ENCODE measurements at places on chromosomes 6 and 20.

- no peak for DNase-seq
Measured at GRCh38 chr6:123589973-123590372, 46.8 kb downstream of the TRDN start.

DNA sequence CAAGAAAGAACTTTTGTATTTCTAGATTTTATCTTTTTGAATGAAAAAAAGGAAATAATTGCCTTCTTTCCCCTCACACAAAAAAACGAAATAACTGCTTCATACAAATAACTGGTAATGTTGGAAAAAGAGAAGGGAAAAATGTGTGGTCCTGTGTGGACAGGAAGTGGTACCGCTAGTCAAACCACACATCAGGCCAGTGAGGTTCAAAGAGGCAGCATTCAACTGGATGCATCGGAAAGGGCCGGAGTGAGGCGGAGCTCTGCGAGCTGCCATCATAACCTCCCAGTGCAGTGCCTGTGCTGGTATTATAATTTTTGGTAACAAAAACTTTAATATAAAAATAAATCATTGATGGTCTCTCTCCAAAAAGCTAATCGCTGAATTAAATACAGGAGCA, 111.2 kb downstream of the IRF4 start:
- no peak for DNase-seq

DNA sequence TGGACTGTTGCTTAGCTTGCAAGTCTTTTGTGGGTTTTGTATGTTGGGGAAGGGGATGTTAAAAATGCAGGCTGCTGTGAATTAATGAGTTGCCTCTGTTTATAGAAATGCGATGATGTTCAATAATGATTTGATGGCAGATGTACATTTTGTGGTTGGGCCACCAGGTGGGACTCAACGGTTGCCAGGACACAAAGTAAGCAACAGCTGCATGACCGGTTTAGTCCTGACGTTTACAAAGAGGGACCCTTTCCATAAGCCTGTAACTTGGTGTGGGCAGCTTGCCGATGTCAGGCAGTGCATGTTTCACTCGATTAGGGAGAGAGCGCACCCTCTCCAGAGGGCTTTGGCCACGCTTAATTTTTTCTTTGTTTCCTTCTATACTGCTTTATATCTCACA, 1.3 kb downstream of the BTBD3 start:
- no peak for DNase-seq

GRCh38 chr6:95572098-95572497, 5.2 kb upstream of the MANEA start:
- no peak for DNase-seq

DNA sequence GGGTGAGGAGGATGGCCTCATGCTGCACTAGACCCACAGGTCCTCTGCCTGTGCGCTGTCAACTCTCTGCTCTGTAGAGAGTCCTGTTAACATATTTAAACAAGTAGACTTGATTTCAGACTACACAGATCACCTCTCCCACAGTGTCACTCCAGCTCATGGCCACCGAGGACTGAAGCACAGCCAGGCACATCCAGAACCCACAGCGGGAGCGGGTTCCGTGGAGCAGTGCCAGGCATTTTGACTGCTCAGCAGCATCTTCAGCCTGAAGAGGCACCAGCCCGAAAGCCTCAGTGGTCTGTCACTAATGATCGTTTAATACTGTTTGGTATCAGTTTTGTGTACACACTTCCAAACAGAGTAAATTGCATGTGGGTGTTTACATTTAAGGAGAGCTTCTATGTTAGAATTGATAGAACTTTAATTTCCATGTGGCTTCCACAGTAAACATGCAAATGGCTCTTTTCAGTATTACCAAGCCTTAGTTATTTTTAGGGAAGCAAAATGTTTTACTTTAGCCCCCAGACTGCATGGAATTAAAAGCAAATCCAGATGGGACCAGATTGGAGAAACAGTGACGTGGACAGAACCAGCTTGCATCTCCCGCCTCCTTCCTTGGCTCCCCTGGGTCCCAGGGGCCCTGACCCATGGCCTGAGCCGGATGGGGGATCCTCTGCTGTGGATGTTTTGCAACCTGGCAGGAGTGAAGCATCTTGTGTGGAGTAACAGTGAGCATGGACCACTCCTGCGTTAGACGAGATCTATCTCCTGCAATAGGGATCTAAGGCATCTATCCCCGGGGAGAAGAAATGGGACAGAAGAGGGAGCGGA, 196.7 kb upstream of the CDH4 start:
- no peak for DNase-seq

DNA sequence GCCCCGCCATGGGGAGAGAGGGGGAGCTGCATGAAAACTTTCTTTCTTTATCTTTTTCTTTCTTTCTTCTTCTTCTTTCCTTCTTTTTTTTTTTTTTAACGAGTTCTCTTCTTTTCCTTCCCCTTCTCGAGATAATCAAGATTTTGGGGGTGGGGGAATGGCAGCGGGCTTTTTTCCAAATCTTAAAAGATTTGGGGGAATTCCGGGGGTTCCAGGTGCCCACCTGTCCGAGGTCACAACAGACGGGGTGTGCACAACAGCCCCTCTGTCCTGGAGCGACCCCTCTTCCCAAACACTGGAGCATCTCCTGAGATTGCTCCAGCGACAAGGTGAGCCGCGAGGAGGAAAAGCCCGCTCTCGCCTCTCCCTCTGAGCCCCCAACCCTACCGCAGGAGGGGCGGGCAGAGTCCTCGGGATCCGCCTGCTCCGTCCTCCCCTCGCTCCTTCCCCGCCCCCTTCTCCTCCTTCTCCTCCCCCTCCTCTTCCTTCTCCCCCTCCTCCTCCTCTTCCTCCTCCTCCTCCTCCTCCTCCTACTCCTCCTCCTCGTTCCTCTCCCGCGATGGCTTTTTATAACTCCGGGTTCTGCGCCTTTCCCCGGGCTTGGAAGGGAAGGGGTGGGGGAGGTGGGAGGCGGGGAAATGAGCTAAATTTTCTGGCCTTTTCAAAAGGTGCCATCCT, 689 bp upstream of the KCNB1 start:
- DNase-seq, result no peak

DNA sequence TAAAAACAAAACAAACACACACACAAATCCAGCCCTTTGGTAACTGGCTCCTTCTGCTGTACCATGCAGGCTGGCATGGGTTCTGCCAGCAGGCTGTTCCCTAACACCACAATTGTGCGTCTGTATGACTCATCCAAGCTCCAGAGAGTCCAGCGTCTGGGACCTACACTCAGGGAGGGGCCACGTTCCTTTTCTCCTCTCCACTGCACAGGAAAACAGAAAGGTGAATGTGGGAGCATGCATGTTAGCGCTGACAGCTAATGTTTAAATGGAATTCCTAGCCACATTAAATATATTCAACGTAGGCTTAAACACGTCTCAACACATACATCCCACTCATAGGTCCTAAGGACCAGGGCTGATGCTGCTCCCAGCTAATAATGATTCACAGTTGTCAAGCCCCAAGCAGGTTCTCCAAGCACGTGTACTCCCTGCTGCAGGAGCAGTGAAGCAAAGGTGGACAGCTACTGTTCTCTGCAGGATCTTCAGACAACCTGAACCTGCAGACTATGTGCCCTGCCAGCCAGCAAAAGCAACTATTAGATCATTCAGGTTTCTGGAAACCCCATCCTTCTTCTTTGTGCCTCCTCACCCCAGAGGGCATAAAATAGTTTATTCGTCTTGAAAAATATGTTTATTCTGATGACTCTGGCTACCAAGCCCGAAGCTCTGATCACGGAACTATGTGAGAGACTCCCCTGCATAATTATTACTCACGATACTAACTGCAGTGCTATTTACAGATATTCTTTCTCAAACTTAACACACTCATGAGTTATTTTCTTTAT, 20.9 kb downstream of the MAP1LC3A start:
- DNase-seq, result no peak

GRCh38 chr6:152173321-152173720, 365.8 kb downstream of the ESR1 start:
- DNase-seq, result no peak

DNA sequence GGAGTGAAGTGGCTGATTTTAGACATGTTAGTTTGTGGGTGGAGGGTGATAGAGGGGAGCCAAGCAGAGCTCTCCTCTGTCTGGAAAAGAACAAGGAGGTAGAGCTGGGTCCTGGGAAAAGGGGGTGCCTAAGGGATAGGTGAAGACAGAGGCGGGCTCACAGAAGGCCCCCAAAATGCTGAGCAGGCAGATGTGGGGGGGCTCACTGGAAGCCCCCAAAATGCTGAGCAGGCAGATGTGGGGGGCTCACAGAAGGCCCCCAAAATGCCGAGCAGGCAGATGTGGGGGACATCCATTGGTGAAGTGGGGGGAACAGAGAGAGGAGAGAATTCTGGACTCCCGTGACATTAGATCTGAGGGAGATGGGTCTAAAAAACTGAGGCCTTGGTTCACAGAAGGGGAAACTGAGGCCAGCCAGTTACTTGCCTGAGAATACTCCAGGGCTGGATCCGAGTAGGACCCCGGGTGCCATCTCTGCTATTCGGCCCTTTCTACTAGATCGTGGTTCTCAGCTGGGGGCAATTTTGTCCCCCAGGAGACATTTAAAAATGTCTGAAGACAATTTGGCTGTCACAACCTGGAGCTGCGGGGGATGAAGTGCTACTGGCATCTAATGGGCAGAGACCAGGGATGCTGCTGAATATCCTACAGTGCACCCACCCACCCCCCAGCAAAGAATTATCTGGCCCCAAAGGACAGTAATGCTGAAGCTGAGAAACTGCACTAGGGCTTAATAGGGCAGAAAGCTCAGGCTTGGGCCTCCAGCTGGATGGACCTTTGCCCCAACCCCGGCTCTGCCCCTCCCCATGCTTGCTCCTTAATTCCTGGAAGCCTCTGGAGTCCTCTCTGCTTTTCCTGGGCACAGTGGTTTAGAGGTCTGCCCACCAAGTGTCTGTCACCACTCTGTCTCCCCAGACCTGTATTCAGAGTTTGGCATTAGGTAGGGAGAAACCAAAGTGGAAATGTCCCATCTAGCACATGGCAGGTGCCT, 2.1 kb downstream of the LPIN3 start:
- DNase-seq, result no peak

- DNase-seq, result no peak
Measured at GRCh38 chr6:12832226-12832735, 115.7 kb downstream of the PHACTR1 start.

- DNase-seq, result no peak
Measured at GRCh38 chr6:55941702-55942101, 66.3 kb upstream of the BMP5 start.

DNA sequence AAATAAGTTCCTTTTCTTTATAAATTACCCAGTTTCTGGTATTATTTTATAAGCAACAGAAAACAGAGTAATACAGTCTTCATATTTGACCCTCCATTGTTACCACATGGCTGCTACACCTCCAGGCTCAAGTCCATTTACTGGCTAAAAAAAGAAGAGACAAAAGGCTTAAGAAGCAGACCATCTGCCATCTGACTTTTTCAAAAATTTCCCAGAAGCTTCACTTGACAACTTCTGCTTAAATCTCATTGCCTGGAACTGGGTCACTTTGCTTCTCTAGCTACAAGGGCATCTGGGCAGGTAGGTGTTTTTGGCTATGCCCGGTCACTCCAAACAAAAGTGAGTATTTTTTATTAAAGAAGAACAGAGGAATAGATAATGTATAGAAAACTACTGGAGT, 118.0 kb downstream of the GRM1 start:
- DNase-seq, result no peak

DNA sequence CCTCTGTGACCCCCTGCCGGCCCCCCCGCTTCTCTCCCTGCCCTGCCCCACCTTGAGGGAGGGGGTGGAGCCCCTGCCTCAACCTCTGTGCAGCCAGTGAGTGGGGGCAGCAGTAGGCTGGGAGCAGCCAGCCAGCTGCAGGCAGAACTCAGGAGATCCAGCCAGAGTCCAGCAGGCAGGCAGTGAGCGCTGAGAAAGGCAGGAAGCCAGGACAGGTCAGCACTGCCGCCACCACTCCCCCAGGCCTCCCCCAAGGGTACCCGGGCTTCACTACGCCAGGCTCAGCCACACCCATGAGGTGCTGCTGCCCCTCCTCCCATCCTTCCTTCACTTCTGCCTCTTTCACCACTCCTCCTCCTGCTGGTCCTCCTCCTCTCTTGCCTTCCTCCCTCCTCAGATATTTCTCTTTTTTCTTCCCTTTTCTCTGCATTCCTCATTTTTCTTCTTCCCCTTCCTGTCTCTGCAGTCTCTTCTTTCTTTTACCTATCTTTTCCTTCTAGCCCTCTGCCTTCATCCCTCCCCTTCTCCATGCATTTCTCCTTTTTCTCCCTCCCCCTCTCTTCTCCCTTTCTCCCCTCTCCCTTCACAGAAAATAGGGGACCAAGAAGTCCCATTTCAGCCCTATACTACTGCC, 11.5 kb downstream of the TMEM63B start:
- DNase-seq, result no peak

DNA sequence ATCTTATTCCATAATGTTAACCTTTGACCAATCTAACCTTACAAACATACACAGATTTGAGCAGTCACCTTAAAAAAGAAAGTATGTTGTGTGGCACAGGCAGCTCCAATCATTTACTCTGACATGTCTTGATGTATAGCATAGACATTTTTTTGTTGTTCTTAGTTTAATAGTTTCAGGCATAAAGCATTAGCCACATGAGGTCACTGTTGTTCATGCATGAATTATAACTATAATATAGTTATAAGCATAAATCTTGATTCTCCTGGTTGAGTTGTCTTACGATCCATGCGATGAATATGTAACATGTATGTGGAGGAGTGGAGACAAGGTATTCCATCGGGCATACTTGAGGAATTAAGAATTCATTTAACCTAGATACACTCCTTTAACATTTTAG, 26.1 kb upstream of the NKAIN2 start:
- no peak for DNase-seq

Measured in stimulated activated CD8-positive, alpha-beta memory T cell treated with anti-CD3 and anti-CD28 coated beads, Interleukin-7, amount 100 ng/mL, for 24 hours (primary cell).